ENCODE measurements at places on chromosomes 2 and 18.

DNA sequence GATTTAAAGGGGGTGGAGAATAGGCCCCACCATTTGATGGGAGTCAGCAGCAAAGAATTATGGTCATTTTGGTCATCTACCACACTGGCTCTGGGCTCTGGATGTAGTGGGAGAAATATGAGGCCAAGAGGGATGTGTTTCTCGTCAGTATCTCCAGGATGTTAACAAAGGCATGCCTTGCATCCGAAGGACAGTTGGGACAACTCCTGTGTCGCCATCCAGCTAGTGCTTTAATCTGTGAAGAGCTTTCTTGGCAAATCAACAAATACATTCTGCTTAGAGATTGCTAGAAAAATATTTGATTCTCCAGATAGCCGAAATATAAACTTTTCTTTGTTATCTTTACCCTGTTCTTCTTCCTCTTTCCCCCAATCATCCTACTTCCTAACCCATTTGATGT, 287.1 kb upstream of the TNP1 start:
- no peak for DNase-seq

GRCh38 chr2:59389240-59389639, 1148.1 kb upstream of the FANCL start:
- no peak for DNase-seq

- no peak for DNase-seq
These were observed 99.2 kb downstream of the RND3 start for GRCh38 chr2:150388289-150388625.

DNA sequence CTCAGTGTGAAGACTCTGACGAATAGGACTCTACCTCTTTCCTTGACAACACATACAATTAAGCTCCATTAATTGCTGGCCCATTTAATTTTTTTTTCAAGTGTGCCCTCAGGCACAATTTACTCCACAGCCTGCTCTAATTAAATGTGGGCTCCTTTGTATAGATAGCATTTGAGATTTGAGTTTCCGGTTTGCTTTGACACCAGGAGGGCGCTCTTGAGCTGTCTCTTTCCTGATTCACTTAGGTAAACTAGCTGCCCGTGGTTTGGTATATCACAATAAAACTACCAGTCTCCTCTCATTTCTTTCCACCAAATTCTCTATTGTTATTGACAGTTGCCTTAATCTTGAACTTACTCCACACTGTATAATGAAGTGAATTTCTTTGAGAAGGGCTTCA, 666.0 kb downstream of the DSC3 start:
- no peak for DNase-seq

GRCh38 chr2:237327175-237327950, 86.6 kb downstream of the COL6A3 start:
- DNase-seq: no peak

DNA sequence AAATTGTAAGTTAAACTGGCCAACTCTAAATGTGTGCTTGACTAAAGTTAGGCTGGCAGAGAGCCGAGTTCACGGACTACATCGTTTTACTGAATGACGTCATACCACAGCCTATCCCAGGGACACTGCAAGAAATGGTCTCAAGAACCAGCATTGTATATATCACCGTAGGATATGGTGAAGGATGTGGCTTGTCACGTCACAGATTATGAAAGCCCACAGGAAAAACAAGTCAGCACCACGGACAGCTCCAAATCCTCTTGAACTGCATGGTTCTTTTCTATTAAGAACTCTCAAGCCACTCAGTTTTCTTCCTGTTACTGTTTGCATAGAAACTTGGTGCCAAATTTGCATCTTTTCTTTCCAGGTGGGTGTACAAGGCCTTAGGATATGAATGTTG, 85.1 kb upstream of the ACAA2 start:
- peak; percentile 48 for DNase-seq

- no peak for DNase-seq
These were observed 3.1 kb upstream of the C2orf49 start for GRCh38 chr2:105334211-105334610.

- no peak for DNase-seq
These were observed 105.9 kb downstream of the ACKR3 start for GRCh38 chr2:236675526-236675925.

- peak; percentile 83 for DNase-seq
These were observed 1.3 kb downstream of the BCL2 start for GRCh38 chr18:63317982-63318888.

DNA sequence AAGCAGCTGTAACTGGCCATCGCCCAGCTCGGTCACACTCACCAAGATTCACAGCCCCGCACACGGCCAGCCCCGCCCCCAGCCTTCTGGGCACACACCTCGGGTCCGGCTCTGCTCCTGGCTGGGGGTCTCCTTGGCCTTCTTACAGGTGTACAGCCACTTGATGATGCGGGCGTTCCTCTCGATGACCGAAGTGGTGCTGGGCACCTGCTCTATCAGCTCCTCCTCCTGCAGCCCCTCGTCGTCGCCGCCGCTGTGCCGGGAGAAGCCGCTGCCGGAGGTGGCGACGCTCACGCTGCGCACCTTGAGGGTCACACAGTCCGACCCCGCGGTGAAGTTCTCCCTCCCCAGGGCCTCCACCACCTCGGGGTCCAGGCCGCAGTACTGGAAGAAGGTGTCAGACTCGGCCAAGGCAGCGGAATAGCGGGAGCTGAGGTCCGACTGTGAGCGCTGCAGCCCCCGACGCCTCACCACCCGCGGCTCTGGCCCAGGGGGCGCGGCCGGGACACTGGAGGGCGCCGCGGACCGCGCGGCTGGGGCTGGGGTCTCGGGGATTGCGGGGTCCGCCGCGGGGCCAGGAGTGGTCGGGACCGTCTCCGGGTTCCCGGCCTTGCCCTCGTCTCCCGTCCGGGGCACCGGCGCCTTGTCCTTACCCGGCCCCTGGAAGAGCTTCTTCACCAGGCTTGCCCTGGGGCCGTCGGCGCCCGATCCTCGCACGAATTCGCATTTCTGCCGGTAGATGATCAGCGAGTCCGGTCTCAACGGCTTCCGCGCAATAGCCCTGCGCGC, 769 bp downstream of the FAM110C start:
- DNase-seq: peak; percentile 29

GRCh38 chr2:9333591-9334171, 89.6 kb downstream of the ITGB1BP1 start:
- no peak for DNase-seq

DNA sequence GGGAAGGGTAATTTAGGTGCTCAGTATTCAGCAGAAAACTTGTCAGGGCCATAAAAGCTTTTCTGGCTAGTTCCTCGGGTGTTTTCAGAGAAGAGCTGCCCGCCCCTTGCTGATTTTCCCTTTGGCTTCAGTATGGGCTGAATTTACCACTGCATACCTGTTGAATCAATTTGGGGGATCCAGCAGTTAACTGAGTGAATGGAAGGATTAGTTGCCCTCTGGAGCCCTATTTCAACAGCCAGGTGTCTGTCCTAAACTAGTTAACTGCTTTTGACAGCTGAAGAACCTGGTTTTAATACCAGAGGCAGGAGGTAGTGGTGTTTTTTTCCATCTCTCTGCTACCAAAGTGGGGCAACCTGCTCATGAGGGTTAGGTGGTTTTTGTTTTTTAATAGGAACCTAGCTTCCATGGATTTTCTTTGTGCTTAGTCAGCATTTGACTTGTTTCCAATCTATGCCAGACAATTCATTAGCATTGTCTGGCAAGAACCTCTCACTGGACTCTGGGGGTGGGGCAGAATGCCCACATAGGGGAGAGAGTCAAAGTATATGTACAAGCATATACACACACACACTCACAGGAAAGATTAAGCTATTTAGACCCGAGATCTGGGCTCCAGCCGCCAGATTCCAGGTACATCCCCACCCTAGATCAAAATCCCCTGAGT, 166.5 kb upstream of the SIX3 start:
- DNase-seq: no peak

DNA sequence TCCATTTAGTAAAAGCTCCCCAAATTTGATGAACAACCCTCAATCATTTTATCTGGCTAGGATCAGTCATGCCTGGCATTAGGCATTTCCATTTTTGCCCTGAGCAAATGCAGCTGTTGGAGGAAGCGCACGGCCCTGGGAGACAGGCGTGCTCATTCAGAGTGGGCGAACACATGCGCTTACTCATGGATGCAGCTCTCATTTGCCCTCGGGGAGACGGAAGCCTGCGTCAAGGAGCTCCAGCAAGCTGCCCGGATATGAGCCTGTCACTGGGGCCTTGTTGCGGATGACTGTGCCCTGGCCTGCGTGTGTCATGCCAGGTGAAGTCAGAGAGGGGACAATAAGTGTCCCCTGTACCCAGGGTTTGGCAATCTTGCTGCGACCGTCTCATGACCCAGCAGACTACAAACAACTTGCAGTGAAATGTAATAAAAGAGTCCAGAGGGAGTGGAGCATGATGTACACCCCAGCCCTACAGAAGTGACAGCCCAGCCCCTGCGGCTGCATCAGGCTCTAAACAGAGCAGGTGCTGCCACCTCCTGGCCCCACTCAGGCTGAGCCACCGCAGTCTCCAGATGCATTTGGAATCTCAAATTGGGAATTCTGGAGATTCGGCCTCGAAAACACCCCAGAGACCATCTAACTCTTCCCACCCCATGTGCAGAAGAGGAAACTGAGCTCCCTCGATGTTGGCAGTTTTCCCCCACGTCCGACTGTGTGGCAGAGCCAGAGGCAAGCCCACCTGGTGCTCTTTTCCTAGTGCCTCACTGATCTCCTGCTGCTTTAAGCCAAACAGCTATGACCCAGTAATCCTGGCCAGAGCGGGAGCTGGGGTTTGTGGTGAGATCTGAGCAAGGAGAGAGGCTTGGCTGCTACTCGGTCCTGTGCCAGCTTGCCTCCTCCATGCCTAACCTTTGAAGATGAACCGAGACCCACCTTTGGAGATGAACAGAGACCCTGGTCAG, 105.0 kb upstream of the ALK start:
- DNase-seq: no peak

DNA sequence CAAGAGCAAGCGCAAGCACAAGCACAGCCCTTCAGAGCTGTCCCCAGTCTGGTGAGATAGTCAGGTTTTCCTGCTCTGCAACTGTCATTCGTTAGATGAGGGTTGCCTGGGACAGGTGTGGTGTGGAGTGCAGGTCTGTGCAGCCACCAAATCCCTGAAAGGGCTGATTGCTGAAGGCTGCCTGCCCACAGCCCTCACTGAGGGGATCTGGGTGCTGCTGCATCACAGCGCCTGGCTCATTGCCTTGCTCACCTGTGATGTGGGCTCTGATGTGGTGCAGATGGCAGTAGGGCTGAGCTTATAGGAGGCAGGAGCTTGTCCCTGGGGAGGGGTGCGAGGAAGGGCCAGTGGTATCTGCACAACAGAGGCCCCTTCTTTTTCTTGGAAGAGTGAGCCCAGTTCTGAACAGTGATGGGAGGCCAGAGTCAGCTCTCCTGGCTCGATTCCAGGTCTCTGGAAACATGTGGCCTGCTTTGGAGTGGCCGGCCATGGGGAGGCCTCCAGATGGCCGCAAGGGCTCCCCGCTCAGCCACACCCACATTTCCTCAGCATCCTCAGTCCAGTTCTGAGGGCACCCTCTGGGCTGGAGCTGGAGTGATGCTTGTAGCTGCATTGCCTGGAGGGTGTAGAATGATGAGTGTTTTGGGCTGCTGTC, 11.4 kb downstream of the UBE2F start:
- DNase-seq: no peak

- no peak for DNase-seq
These were observed 22.2 kb downstream of the SP3 start for GRCh38 chr2:173942861-173943523.

GRCh38 chr18:45413180-45413836, 202.0 kb upstream of the SLC14A2 start:
- DNase-seq: no peak

GRCh38 chr2:32714521-32714920, 86.7 kb downstream of the TTC27 start:
- no peak for DNase-seq

- DNase-seq: no peak
These were observed 119.9 kb upstream of the SERTAD2 start for GRCh38 chr2:64773461-64774118.

DNA sequence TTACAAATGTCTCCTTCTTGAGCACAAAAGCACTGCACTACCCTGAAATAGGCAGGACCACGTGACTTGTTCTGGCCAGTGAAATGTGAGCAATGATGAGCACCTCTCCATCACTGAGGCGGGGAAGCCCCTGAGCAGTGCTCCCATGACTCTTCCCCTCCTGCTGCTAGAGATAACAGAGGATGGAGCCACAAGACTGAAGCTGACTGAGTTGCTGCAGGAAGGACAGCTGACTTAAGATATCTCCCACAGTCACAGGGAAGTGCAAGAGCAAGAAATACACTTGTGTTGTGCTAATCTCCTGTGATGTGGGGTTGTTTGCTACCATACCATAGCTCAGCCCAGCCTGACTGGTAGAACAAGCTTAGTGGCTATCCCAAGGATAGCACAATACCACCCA, 38.7 kb downstream of the STK39 start:
- DNase-seq: no peak

- no peak for DNase-seq
These were observed 109.9 kb upstream of the NYAP2 start for GRCh38 chr2:225289659-225290058.

DNA sequence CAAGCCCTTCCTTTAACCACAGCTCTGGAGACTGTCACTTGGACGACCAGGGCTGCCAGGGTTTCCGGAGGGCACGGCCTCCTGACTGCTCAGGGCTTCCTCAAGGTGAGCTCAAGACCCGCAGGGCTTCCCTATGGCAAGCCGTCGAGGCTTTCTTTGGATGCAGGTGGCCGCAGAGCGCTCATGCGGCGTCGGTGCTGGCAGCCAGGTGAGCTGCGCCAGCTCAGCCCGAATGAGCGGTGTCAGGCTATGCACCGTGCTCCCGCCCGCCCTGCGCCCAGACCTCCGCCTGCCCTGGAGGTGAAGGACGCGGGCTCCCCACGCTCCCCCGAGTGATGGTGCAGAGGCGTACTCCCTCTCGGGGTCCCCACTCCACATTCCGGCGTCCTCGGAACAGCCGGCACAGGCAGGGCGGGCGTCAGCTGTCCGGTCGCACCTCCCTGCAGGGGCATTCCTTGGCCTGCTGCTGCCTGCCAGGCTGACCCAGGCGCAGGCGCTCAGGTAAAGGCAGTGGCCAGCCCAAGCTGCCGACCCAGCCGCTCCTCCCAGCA, 20.8 kb upstream of the TUBB6 start:
- no peak for DNase-seq

DNA sequence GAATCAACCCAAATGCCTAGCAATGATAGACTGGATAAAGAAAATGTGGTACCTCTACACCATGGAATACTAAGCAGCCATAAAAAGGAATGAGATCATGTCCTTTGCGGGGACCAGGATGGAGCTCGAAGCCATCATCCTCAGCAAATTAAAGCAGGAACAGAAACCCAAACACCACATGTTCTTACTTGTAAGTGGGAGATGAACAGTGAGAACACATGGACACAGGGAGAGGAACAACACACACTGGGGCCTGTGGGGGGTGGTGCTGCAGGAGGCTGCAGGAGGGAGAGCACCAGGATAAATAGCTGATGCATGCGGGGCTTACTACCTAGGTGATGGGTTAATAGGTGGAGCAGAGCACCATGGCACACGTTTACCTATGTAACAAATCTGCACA, 8.4 kb upstream of the PID1 start:
- DNase-seq: no peak

- no peak for DNase-seq
These were observed 65.8 kb downstream of the SGPP2 start for GRCh38 chr2:222490131-222490530.

Measured in activated T-cell treated with anti-CD3 and anti-CD28 coated beads, Interleukin-2, amount 50 U/mL, for 1 hour (primary cell).